ENCODE measurements at places on chromosomes 6 and 20.
A peak's percentile ranks its signal among the peaks of the same experiment; 100 is the strongest.

DNA sequence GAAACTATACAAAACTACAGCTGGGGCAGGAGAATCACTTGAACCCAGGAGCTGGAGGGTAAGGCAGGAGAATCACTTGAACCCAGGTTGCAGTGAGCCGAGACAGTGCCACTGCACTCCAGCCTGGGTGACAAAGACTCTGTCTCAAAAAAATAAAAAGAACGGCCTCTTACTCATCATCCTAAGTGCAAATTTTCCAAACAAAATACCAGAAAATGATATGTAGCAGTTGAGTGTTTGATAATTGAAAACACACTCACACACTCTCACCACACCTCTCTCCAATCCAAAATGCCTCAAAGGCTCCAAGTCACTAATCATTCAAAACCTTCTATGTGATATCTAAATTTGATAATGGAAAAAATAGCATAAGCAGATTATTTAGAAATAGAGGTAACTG is 198.6 kb upstream of the SHLD1 start:
- no peak for DNase-seq

DNA sequence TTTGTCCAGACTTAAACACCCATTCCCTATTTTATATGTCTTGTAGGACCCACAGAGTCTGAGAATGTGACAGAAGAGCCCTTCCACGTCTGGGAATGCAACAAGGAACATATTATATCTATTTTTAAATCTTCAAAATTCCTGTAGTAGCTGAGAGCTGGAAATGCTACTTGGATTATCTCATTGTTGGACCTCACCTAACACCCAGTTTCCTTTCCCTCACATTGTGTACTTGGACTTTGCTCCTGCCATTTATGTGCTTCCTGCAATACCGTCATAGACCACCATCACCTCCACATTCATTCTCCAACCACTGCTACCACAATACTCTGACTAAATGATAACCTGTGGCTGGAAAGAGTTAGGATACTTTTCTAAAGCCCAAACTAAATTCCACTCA is 335.4 kb downstream of the COL12A1 start:
- no peak for DNase-seq

DNA sequence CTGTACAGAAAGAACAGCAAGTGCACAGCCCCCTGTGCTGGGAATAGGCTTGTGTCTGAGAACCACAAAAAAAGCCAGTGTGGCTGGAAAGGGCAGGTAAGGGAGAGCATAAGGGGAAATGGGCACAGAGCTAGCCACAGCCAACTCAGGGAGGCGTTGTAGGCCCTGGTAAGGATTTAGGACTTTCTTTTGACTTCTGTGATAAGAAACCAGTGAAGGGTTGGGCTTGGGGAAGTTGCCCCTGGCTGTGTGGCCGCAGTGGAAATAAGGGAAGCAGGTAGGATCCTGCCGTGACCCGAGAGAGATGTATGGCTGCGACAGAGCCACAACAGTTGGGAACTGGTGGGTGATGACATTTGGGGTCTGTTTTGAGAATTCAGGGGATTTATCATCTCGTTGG is 30.0 kb upstream of the PHACTR2 start:
- no peak for DNase-seq

DNA sequence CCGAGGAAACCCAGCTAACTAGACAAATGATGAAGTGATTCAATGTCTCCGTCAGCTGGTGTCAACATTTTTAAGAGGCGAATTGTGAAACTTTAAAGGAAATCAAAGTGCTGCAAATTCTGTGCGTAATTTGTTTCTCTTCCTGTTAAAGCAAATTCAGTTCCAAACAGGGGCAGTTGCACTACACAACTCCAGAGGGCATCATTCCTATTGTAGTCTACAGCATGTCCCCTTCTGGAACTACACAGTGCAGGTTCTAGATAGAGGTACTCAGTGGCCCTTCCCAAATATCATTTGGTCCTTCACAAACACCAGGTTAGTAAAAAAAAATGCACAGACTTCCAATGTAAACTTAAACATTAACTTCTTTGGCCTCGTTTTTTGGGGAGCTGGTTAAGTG is 38.3 kb upstream of the SMLR1 start:
- no peak for DNase-seq

- no peak for DNase-seq
Measured at GRCh38 chr6:43499028-43499815, 10.9 kb downstream of the LRRC73 start.

GRCh38 chr6:164042212-164042611 is 627.7 kb downstream of the QKI start:
- no peak for DNase-seq

DNA sequence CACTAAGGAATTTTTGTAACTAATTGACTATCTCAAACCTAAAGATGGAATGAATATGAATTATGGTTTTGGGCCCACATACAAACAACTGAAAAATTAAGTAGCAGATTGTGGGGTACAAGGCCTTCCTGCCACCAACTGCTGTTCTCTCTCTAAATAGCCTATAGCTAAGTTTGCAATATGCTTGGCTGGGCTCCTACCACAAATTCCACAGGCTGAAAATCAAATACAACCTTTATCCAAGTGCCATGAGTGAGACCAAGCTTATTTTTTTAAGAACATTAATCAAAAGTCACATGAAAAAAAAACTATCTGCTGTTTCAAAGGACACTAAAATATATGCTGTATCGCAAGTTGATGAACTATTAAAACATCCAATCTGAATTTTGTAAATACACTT is 52.1 kb downstream of the TENT5A start:
- no peak for DNase-seq

DNA sequence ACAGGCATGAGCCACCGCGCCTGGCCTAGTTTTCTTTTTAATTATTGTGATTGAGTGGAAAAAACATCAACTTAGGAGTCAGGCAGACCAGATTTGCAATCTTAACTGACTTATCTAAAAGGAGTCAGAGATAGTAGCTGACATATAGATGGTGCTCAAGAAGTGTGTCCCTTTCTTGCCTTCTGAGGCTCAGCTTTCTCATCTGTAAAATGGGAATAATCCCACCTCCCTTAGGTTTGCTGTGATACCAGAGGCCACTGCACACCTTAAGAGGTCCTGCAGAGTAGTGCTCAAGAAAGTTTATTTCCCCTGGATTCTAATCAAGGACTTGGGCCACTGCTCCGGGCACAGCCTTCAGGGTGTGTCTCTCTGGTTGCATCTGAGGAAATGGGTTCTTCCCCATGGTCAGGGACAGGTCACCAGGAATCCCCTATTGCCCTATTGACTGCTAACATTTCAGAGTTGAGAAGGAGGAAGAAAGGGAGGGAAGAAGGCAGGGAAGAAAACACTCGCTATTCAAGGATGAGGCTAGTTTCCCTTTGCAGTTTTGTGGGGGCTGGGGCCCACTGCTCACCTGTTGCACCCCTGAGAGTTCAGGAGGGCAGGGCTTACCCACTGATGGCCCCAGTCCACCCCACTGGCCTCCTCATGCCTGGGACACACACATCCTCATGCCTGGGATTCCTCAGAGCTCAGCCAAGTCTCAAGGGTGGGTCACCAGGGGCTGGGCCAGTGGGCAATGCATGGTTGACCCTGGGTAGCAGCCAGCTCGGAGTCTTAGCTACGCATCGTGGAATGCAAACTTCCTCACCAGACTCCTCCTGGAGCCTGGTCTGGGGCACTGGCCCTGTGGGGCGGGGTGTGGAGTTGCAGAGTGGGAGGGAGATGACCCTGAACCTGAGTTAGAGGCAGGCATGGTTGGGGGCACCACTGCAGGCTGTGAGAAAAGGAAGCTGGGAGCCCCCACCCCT is 21.2 kb downstream of the C6orf132 start:
- DNase-seq: no peak

- peak; percentile 40 for DNase-seq
Measured at GRCh38 chr6:170423814-170424603, 117.5 kb downstream of the FAM120B start.

GRCh38 chr6:34908194-34908593 is 19.1 kb downstream of the ANKS1A start:
- no peak for DNase-seq
